Testis (tissue), 5 donors: ENCODE measurements at places on chromosomes 12 and 14. TPM values are rescaled to one million over a fixed set of nuclear protein-coding genes. Genes with fewer than 3 reads are reported as not detected.

CD4 gene
- total RNA-seq, result 4.5 TPM

TPH2 gene
- total RNA-seq, result 2.2 TPM

DNA sequence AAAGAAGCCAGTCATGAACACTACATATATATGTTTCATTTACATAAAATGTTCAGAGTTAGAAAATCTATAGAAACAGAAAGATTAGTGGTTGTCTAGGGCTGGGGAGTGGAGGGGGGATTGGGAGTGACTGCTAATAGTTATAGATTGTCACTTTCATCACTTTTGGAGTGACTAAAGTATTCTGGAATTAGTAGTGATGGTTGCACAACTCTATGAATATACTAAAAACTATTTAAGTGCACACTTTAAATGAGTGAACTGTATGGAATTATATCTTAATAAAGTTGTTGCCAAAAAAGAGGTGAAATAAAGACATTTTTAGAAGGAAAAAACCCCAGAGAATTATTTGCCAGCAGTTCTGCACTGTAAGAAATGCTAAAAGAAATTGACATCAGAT, 9.5 kb downstream of the CATSPERB start:
- DNase-seq, result no peak
- H3K4me1 ChIP-seq, result no peaks in the 10 kb centered on the region
- H3K36me3 ChIP-seq, result no peaks in the 10 kb centered on the region
- H3K4me3 ChIP-seq, result no peak overlapping the region

GRCh38 chr14:23660290-23661226, 24.4 kb downstream of the DHRS2 start:
- no peaks in the 10 kb centered on the region for H3K4me1 ChIP-seq
- H3K27me3 ChIP-seq, result no peaks in the 10 kb centered on the region
- no peaks in the 10 kb centered on the region for H3K36me3 ChIP-seq
- H3K4me3 ChIP-seq, result no peak overlapping the region
- H3K27ac ChIP-seq, result no peak overlapping the region

- no peak overlapping the region for H3K27ac ChIP-seq
- H3K4me3 ChIP-seq, result no peak overlapping the region
- no peaks in the 10 kb centered on the region for H3K27me3 ChIP-seq
- no peaks in the 10 kb centered on the region for H3K36me3 ChIP-seq
- H3K4me1 ChIP-seq, result peaks cover 15% of the 10 kb centered on the region
Observed at GRCh38 chr14:75909630-75910029, 72.2 kb downstream of the TGFB3 start.

DNA sequence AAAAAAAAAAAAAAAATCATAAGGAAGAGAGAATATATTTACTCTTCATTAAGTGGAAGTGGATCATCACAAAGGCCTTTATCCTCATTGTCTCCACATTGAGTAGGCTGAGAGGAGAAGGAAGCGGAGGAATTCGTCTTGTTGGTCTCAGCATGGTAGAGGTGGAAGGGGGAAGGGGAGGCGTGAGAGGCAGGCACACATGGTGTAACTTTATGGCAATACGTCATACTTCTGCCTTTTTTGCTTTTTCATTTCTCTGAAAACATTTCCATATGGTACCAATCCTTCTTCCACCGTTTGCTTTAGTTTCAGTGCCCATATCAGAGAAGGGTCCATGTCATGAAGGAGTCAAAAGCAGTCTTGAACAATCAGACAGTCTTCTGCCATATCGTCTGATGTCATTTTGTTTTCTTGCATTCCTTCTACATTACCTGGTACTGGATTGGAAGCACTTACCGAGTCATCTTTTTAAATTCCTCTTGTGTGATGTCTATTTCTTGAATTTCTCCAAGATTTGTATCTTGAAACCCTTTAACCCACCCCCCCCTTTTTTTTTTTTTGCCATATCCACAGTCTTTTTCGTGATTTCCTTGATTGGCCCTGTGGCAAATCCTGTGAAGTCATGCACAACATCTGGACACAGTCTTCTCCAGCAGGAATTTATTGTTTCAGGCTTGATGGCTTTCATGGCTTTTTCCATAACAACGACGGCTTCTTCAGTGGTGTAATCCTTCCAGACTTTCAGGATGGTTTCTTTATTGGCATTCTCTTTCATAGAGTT, 8.9 kb downstream of the FUT8 start:
- no peaks in the 10 kb centered on the region for H3K27me3 ChIP-seq
- no peak overlapping the region for H3K4me3 ChIP-seq
- no peaks in the 10 kb centered on the region for H3K4me1 ChIP-seq
- no peaks in the 10 kb centered on the region for H3K36me3 ChIP-seq
- DNase-seq, result no peak

- no peak overlapping the region for H3K27ac ChIP-seq
- no peaks in the 10 kb centered on the region for H3K4me1 ChIP-seq
- H3K27me3 ChIP-seq, result no peaks in the 10 kb centered on the region
- no peaks in the 10 kb centered on the region for H3K36me3 ChIP-seq
- no peak for DNase-seq
Observed at GRCh38 chr12:22117563-22118237, 71.7 kb downstream of the CMAS start.

KANSL2 gene
- 98.4 TPM for total RNA-seq

DNA sequence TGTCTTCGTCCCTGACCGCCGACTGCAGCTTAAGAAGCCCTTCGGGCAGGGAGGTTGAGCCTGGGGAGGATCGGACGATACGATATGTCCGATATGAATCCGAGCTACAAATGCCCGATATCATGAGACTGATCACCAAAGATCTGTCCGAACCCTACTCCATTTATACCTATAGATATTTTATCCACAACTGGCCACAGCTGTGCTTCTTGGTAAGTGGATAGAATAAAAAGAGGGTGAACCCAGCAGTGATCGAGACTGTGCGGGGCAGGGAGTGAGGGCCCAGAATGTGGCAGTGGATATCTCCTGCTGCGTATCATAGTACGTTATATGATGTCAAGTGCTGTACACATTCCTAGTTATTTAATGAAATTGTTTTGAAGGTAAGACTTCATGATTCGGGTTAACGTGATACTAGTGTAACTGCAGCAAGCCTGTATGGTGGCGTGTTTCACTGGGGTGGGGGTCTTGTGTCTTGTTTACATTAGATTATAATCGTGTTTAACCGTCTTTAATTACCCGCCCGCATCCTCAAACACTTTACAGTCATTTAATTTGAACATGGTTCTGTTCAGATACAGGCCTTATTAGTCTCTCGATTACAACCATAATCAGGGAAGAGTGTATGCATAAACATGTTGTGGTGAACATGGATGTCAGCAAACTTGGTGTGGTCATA, 1.3 kb downstream of the NAA30 start:
- H3K36me3 ChIP-seq, result no peaks in the 10 kb centered on the region
- H3K27me3 ChIP-seq, result no peaks in the 10 kb centered on the region
- H3K27ac ChIP-seq, result peak overlapping the region; percentile 92

SDR9C7 gene
- total RNA-seq, result not detected

SSTR1 gene
- 0.19 TPM for total RNA-seq

DNA sequence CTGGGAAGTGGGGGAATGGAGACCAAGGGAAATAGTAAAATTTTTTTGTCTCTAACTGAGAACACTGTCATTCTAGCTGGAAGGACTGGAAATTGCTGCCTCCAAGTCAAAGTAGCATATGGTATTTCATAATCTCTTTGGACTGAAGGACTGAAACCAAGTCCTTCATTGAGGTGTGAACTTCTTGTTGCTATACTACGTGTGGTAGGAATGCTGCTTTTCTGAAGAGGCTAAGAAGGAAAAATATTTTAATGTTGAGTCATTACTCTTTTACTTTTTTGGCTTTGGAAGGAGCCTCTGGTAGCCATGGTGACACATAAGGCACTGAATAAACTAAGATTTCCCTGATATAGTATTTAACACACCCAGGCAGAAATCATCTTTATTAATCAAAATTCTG, 465.4 kb downstream of the NPAS3 start:
- DNase-seq, result no peak
- no peak overlapping the region for H3K4me3 ChIP-seq
- no peaks in the 10 kb centered on the region for H3K36me3 ChIP-seq
- no peaks in the 10 kb centered on the region for H3K4me1 ChIP-seq

GRCh38 chr12:100077367-100077766, 65.3 kb downstream of the BLTP3B start:
- no peaks in the 10 kb centered on the region for H3K27me3 ChIP-seq
- no peak overlapping the region for H3K27ac ChIP-seq
- no peak for DNase-seq
- H3K4me1 ChIP-seq, result no peaks in the 10 kb centered on the region
- H3K36me3 ChIP-seq, result no peaks in the 10 kb centered on the region
- no peak overlapping the region for H3K4me3 ChIP-seq
